Lung (tissue), 17 donors: ENCODE measurements at places on chromosomes 2 and 18.

DNA sequence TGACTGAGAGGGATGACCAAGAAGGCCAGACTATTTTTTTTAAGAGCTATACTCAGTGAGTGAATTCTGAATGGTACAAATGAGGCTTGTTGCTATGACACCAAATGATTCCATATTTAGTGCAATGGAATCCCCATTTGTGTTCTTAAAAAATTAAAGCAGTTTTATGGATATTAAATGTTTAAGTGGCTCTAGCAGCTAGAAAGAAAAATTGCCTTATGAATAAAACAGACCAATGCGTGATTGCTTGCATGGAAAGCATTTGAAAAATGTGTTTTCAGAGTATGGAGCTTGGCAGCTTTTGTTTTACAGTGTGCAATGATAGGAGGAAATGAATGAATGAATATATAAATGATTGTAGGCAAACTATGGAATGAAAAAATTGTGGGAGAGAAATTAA is 238.8 kb upstream of the DPP10 start:
- no peak for DNase-seq

DNA sequence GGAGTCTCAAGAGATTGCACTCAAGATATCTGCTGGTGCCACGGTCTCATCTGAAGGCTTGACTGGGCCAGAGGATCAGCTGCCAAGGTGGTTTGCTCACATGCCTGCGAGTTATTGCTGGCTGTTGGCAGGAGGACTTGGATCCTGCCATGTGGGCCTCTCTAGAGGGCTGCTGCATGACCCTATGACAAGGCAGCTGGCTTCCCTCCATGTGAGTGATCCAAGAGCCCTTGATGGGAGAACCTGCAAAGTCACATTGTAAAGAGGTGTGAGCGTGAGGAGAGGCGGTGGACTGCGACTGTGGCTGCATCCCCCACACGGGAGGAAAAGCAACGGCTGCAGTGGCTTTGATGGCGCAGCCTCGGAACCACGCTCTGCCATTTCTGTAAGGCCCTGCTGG is 4.0 kb upstream of the ALLC start:
- DNase-seq = peak; percentile 39

DNA sequence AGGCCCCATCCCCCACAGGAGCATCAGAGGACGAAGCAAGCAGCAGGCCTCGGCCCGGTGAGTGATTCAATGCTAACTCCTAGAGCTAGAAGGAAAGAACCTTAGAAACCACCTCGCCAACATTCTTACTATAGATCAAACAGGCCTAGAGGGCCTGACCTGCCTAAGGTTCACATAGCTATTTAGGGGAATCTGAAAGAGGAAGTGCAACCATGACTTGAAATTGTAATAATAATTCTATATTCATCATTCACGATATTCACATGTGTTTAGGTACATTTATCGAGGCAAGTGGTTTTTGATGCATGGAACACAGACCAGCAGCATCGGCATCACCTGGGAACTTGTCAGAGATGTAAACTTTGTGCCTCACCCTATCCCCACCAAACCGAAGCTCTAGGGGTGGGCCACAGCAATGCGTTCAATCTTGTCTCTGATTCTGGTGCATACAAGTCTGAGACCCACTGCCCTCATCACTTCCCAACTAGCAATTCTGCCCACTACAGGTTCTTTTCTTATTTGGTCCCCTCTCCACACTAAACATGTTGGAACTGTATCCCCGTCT is 78.0 kb upstream of the DNMT3A start:
- no peak for DNase-seq

DNA sequence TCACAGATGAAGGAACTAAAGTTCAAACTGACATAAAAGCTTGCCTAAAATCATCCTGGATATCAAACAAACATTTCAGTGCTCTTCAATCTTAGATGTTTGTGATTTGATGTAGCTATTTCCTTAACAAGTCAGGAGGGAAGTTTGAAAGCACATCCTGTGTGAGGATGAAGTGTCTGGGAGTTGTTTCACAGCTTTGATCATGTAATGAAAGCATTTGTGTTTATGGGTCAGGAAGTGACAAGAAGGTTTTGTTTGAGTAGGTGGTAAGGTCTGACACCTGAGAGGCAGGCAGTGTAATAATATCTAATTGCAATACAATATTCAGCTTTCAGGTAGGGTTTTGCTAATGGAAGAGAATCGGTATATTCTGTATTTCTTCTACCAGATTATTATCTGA is 26.0 kb upstream of the CSRNP3 start:
- peak; percentile 25 for DNase-seq

- no peak for DNase-seq
Measured at GRCh38 chr2:159926695-159927094, 128.7 kb upstream of the CD302 start.

GRCh38 chr18:51151568-51152511 is 45.6 kb downstream of the MEX3C start:
- no peak for DNase-seq

GRCh38 chr2:143422681-143423080 is 293.5 kb downstream of the ARHGAP15 start:
- no peak for DNase-seq

GRCh38 chr2:216426166-216426777 is 14.0 kb downstream of the SMARCAL1 start:
- DNase-seq = no peak

GRCh38 chr2:230898713-230899091 is 26.3 kb downstream of the GPR55 start:
- DNase-seq = no peak

DNA sequence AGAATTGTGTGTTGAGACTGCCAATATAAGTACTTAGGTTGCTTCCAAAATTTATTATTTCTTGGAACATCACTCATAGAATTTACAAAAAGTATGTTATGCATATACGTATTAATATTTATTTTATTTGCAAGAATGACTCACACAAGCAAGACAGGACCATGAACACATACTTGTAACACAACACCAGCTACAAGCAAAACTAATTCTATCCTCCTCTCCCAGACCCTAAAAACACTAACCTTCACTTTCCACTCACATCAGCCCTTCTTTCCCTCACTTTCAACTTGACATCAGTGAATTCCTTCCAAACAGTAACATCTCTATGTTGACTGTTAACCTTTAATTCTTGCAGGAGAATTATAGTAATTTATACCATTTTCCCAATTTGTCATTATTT is 24.3 kb downstream of the OSBPL1A start:
- no peak for DNase-seq

DNA sequence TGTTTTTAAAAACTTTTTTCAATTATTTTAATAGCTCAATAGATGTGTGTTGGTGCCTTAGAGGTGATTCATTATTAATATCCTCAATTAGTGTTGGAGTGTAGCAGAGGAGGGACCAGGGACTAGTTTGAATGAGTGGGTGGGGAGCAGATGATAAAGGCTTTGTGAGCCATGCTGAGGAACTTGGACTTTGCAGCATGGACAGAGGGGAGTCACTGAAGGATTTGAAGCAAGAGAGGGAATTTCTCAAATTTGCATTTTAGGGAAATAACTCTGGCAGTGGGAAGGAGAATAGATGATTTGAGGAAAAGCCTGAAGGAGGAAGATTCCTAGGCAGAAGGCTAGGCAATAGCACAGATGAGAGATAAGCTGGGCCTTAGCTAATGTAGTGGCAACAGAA is 42.3 kb upstream of the RMND5A start:
- DNase-seq = no peak

GRCh38 chr18:29377346-29377745 is 1200.4 kb upstream of the CDH2 start:
- DNase-seq = no peak

GRCh38 chr2:125455110-125455509 is 1200.8 kb upstream of the GYPC start:
- no peak for DNase-seq

DNA sequence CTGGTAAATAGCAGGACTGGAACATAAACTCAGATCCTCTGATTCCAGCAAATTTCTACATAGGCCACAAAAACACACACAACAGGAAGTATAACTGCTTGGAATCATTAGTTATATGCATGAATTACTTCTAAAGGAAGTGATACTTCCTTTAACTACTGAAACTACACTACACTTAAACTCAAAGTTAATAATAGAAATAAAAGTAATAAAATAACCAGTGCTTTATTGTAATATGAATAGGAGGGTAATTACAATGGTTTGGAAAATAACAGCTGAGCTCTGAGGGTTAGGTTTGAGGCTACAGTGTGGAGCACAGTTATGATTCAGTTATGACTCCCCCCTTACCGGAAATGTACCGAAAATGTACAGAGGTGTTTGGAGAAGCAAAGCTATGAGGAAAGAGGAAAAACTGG is 18.5 kb upstream of the POLI start:
- DNase-seq = no peak

- peak; percentile 89 for DNase-seq
Measured at GRCh38 chr2:205885492-205886099, 200.4 kb downstream of the INO80D start.

DNA sequence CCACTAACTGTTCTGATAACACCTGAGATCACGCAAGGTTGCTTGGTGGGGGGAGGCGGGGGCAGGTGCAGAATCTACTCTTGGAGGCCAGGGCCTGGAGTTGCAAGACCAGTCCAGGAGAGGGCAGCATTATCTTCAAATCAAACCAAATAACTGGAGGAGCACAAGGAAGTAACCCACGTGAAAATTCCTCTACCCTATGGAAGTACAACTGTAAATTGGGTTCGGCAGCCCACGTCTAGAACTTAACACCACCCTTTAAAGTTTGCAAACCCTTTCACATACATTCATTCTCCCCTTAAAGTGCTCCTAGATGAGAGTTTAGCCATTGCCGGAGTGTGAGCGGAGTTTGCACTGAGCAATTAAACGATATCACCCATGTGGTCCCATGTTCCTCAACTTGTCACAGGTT is 19.6 kb upstream of the CXCR1 start:
- DNase-seq = peak; percentile 54

DNA sequence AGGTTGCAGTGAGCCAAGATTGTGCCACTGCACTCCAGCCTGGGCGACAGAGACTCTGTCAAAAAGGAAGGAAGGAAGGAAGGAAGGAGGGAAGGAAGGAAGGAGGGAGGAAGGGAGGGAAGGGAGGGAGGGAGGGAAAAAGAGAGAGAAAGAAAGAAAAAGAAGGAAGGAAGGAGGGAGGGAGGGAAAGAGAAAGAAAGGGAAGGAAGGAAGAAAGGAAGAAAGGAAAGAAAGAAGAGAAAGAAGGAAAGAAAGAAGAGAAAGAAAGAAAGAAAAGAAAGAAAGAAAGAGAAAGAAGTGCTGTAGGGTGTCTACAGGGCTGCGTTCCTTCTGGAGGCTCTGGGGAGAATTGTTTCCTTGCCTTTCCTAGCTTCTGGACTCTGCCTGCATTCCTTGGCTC is 22.5 kb upstream of the RAB11FIP5 start:
- DNase-seq = no peak
